ENCODE measurements at places on chromosomes 7 and 10. TPM values are rescaled to one million over a fixed set of nuclear protein-coding genes. Genes with fewer than 3 reads are reported as not detected.

DNA sequence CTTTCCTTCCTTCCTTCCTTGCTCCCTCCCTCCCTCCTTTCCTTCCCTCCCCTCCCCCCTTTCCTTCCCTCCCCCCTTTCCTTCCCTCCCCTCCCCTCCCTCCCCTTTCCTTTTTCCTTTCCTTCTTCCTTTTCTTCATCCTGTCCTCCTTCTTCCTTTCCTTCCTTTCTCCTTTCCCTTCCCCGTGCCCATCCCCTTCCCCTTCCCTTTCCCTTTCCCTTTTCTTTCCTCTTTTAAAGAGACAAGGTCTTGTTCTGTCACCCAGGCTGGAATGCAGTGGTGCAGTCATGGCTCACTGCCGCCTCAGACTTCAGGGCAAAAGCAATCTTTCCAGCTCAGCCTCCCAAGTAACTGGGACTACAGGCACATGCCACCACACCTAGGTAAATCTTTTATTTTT lies 54.0 kb downstream of the KIF20B start:
- H3K4me3 ChIP-seq = no peak overlapping the region
- no peak for DNase-seq
- H3K27ac ChIP-seq = no peak overlapping the region
- H3K36me3 ChIP-seq = peaks cover 8% of the 10 kb centered on the region

- no peak overlapping the region for H3K27ac ChIP-seq
- no peak for DNase-seq
- no peaks in the 10 kb centered on the region for H3K36me3 ChIP-seq
- H3K27me3 ChIP-seq = no peaks in the 10 kb centered on the region
Observed at GRCh38 chr10:18340496-18341051, 200.3 kb downstream of the CACNB2 start.

Gene SPAM1
- total RNA-seq = not detected

DNA sequence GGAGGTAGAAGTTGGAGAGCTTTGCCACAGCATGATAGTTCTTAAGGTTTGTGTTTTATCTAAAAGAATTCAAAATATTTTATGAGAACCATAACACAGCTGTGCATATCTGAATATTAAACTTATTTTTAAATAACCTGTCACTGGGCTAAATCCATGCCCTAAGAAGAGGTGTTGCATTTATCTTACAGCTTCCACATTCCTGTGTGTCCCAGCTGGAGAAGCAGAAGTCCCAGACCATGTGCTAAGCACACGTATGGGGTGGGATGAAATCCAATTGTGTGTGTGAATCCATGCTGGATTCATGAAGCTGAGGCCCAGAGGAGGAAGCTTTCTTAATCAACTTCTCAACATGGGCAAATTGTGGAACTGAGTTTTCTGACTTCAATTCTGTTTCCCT lies 121.5 kb downstream of the PKD1L1 start:
- H3K4me1 ChIP-seq = no peaks in the 10 kb centered on the region
- H3K4me3 ChIP-seq = no peak overlapping the region
- DNase-seq = no peak
- no peaks in the 10 kb centered on the region for H3K36me3 ChIP-seq
- no peaks in the 10 kb centered on the region for H3K27me3 ChIP-seq
- no peak overlapping the region for H3K27ac ChIP-seq

Gene TRIM50
- 0.55 TPM for total RNA-seq

Gene SPDYE2B
- total RNA-seq = not detected

- H3K27ac ChIP-seq = no peak overlapping the region
- peak; percentile 34 for DNase-seq
- H3K4me1 ChIP-seq = no peaks in the 10 kb centered on the region
- H3K36me3 ChIP-seq = no peaks in the 10 kb centered on the region
- no peak overlapping the region for H3K4me3 ChIP-seq
- no peaks in the 10 kb centered on the region for H3K27me3 ChIP-seq
Observed at GRCh38 chr10:29329420-29329819, 40.5 kb downstream of the LYZL1 start.

DNA sequence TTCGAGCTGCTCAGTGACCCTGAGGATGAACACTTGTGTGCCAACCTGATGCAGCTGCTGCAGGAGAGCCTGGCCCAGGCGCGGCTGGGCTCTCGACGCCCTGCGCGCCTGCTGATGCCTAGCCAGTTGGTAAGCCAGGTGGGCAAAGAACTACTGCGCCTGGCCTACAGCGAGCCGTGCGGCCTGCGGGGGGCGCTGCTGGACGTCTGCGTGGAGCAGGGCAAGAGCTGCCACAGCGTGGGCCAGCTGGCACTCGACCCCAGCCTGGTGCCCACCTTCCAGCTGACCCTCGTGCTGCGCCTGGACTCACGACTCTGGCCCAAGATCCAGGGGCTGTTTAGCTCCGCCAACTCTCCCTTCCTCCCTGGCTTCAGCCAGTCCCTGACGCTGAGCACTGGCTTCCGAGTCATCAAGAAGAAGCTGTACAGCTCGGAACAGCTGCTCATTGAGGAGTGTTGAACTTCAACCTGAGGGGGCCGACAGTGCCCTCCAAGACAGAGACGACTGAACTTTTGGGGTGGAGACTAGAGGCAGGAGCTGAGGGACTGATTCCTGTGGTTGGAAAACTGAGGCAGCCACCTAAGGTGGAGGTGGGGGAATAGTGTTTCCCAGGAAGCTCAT lies 1.1 kb downstream of the DDIT4 start:
- H3K27me3 ChIP-seq = no peaks in the 10 kb centered on the region
- peak; percentile 96 for DNase-seq
- peaks cover 31% of the 10 kb centered on the region for H3K4me1 ChIP-seq
- H3K27ac ChIP-seq = peak overlapping the region; percentile 90
- H3K36me3 ChIP-seq = peaks cover 4% of the 10 kb centered on the region

DNA sequence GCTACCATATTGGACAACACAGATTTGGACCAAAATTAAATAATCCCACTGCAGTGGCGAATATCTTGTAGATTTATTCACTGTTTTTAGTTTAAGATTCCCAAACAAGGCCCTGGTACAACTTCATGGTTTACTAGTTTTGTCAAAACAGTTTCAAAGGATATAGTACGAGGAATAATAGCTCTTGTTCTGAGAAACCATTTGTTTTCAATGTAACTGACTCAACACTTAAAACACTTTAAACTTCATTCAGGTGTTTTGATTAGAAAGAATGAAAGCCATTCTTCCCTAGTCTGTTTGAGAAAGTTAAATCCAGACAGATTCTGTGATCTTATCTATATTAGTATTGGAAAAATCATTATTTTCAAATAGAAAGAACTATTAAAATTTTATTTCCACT lies 276.4 kb upstream of the MKLN1 start:
- no peak overlapping the region for H3K27ac ChIP-seq
- peaks cover 3% of the 10 kb centered on the region for H3K36me3 ChIP-seq
- H3K4me1 ChIP-seq = peaks cover 65% of the 10 kb centered on the region
- H3K27me3 ChIP-seq = no peaks in the 10 kb centered on the region

Measured in upper lobe of left lung (tissue), 6 donors.